HS-5 (cell line): ENCODE measurements at places on chromosomes 16 and 17.
A peak's percentile ranks its signal among the peaks of the same experiment; 100 is the strongest.

DNA sequence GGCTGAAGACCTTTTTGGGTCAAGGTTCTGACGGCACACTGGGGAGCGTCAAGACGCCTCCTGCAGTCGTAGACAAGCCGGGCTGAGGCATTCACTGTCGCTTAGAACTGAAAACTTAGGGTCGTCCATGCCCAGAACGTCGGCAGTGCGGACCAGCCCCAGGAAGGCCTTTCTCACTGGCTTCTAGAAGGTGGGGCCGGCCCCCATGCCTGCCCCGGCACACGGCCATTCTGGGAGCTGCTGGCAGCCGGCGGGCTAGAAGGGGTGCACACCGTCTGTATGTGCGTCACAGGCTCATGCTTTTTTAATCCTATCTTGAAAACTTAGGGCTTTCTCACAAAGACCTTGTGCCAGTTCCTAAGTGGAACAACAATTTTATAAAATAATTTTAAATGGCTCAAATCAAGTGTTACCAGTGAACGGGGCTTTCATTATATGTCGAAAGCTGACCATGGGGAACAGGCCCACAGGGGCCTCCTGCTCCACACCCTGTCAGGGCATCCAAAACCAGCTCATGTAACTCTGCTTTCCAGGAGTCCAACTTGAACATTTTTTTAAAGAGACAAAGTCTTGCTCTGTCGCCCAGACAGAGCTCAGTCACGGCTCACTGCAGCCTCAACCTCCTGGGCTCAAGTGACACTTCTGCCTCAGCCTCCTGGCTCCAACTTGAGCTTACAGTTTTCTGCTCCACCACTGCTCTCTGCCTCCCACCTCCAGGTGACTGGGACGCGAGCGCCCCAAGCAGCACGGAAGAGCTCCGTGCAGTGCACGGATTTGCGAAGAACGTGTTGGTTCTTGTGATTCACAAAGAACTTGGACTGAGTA lies 111.2 kb downstream of the ANKRD11 start:
- no peak for DNase-seq

- DNase-seq: no peak
Measured at GRCh38 chr16:68644715-68645493, at the start of gene CDH3. Gene CDH3, plus strand, starts transcription at chr16:68645310. Its CDS starts 70 bp downstream, at chr16:68645380.

DNA sequence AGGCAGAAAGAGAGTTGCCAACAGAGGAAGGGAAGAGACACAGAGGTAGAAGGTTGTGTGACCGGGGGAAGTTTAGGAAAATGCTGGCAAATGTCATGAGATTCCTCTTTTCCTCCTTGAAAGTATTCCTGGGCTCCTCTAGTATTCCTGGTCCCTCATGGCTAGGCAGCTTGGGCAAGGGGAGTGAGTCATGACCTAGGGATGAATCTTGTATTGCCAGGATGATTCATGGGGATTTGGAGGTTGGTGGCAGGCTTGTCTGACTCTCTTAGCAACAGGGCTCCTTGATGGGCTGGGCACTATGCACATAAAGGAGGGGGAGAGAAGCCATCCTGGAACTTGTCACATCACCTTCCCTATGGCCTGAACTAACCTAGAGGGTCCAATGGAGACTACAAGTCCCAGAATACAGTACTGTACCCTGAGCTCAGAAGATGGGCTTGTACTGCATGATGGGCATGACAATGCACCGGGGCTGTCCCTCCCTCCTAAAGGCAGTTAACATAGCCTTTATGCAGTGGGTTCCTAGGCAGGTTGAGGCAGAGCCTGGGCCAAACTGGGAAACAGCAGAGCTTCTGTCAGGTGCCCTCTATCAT lies 2.1 kb upstream of the SEZ6 start:
- DNase-seq: peak; percentile 64

DNA sequence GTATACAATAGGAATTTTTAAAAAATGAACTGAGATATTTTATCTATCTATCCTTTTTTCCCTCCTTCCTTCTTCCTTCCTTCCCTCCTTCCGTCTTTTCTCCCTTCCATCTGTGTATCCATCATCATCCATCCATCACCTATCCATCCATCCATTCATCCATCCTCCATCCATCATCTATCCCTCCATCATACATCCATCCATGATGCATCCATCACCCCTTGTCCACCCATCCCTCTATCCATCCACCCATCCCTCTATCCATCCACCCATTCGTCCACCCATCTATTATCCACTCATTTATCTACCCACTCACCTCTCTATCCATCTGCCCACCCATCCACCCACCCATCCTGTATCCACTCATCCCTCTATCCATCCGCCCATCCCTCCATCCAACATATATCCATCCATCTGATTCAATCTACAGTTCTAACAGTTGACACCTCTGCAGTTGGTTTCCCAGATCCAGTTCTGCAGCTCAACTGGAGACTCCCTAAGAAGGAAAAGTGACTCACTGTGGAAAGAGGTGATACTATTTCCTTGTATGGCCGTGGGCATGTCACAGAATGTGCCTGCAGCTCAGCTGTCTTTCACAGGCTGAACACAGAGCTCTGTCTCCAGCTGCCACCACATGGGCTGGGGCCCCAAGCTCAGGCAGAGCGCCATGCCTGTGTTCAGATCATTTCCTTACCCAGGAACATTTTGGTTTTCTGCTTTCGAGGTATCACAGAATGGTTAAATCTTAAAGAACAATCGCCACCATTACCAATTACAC lies 130.8 kb downstream of the XYLT1 start:
- no peak for DNase-seq

- no peak for DNase-seq
Measured at GRCh38 chr17:57679906-57680695, 65.0 kb downstream of the CCDC182 start.

DNA sequence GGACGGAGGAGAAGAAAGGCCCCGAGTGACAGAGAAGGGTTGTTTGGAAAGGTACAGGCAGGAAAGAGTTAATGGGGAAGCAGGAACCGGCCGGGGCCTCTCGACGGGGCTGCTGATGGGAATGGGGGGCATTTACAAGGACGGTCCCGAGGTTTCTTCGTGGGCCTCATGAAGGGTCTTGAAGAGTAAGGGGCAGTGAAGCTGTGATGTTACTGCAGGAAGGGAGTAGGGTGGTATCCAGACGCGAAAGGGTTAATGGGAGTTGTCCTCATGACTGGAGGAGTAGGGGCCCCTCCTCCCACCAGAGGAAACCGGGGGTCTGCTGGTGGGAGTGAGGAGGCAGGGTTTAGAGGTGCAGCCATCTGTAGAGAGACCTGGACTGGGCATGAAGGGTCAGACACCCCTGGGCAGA lies 481 bp downstream of the PDK2 start:
- DNase-seq: no peak

GRCh38 chr17:17412326-17412725 lies 64.5 kb upstream of the MED9 start:
- DNase-seq: no peak

- no peak for DNase-seq
Measured at GRCh38 chr16:5776876-5777275, 679.3 kb upstream of the EEF2KMT start.

DNA sequence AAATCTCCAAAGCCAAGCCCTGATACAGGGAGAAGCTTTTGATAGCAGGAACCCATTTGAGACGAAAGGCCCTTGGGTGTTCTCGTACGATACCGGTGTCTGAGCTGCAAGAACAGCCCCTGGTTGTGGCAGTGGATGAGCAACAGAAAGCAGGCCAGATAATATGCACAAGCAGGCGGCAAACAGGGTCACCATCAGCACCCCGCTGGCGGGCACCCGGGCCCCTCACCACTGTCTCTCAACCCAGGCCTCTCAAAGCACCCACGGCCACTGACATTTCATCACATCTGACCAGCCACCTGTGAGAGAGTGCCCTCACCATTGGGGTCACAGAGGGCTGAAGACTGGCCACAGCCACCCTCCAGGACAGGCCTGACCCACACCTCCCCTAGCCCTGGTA lies 230.4 kb downstream of the C16orf78 start:
- no peak for DNase-seq

DNA sequence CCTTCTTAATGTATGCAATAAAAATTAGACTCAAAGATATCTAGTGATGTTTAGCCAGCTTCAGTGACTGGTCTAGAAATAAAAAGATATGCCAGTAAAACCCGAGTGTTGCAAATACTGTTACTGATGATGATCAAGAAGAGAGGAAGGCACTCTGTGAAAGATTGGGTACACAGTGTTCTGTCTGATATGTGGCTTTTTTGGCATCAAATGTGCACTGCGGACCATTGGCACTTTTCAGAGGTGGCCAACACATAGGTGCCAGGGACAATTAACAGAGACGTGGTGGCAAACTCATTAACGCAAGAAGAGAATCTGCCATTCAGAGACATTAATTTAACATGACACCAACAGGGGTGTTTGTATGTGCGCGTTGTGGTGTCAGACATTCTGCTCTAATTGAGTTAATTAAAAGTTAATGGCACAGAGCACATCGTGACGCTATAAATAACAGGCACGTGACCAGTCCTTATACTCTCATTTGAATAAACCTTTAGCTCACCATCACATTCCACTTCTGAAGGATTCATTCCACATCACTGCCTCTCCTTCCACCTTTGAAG lies 549.3 kb upstream of the HSBP1 start:
- DNase-seq: no peak
